ENCODE measurements at places on chromosomes 3 and 15.

DNA sequence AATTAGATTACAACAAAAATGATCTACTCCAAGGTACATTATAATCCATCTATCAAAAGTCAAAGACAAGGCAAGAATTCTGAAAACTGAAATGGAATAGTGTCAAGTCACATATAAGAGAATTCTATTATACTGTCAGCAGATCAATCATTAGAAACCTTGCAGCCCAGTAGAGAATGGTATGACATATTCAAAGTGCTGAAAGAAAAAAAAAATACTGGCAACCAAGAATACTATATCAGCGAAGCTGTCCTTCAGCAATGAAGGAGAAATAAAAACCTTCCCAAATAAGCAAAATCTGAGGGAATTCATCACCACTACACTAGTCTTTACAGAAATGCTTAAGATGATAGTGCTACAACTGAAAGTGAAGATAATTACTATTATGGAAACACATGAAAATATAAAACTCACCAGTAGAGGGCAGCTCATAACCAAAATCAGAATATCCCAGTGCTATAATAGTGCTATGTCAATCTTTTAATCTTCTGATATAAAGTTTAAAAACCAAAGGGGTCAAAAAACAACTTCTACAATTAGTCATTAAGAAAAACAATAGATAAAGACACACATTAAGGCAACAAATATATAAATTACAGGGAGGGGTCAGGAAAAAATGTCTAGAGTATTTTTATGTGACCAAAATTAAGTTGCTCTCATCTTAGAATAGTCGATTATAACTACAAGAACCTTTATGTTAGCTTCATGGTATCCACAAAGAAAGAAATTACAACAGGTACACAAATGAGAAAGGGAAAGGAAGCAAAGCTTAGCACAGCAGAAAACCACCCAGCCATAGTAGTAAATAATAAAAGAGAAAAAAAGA lies 190.7 kb upstream of the CNTN6 start:
- no peak for DNase-seq

- peak; percentile 32 for DNase-seq
These were observed 861.6 kb downstream of the ROBO1 start for GRCh38 chr3:78906245-78906644.

DNA sequence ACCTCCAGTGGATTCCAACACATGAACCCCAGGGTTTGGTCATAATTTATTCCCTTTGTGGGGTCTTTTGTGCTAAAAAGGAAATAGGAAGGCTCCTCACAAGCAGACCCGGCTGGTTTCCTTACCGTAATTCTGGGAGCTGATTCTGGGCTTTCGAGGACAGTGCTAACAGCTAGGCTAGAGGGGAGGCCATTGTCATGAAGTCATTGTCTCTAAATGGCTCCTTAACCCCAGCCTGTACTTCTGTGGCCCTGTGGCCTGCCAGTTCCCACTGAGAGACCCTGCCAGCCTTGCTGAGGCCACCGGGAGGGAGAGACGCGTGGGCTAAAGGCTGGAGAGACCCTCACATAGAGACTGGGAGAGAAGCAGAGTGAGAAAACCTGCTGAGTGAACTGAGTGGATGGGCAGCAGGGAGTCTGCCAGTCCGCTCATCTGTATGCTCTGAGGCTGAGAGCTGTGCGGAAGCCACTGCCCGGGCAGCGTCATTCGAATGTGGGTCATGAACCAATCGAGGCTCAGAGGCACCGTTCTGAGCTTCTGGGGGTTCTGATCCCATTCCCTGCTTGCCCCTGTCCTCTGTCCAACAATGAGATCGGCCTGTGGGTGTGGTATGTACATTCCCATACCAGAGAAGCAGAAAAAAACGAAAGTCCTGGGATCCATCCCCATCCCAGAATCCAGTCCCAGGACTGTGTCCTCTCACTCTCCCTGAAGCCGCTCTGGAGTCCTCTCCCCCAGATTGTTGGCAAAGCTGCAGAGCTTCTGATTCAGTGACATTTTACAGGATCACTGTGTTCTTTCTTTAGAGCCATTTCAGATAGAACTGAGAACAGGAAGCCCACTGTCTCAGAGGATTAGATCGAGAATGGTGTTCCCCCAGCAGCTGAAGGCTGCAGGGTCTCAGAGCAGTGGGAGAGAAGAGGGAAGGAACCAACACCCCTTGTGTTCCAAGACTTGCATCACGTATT lies 21.3 kb upstream of the DGKG start:
- DNase-seq = no peak

DNA sequence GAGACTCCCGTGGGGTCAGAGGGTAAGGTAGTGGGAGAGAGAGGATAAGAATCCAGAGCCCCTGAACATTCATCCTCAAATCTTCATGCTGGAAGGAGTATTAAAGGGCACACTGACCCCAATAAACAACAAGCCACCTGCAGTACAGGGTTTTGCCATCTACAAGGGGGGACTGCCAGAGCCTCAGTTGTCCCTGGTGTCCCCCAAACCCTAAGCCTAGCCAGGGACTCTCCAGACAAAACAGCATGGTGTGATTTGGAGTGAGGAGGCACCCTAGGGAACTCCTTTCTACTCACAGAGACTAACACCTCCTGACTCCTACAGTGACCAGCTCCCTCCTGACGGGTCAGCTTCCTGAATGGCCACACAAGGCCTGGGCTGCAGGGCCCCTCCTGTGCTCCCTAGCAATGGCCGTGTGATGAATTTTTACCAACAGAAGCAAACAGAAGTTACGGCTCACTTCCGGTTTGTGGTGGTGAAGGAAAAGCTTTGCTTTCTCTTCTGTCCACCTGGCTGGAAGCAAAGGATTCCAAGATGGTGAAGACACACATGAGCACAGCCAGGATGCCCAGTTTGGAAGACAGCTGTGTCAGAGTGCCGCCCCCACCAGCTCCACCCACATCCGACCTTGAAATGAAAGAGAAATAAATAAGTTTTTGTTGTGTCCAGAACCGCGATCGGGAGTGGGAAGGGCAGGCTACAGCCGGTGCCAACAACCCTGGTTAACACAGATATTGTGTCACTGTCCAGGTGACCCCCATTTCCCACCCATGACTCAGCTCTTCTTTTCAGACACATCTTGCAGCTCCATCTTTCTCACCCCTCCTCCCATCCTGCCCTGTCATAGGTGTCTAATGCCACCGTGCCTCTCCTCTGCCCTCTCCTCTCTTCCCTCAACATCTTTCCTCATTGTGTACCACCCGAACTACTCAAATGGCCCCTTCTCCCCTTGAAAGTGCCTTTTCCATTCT lies 69.6 kb upstream of the ATP13A3 start:
- no peak for DNase-seq

GRCh38 chr15:39393575-39394335 lies 187.1 kb upstream of the THBS1 start:
- no peak for DNase-seq

DNA sequence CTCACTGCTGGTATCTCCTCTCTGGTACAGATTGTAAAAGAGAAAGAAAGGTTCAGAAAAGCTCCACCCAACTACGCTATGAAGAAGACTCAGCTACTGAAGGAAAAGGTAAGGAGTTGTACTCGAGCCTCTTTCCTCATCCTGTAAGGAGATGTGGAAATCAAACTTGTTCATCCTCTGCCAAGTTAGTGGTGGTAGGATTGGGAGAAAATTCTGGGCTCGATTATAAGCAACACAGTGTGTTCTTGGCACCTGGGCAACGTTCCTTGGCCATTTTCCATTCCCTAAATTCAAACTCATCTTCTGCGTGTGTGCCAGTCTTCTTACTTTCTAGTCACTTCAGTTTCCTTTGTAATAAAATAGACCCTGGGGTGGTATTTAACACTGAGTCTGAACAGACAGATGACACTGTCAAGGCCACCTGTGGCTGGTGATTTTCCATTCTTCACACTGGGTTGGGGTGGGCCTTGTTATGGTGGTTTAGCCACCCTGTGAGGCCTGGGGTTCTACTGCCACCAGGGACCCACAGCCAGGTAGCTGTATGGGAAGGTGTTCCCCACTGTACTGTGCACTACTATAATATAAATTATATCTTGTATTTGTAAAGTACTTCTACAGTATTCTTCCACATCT lies 17.1 kb upstream of the ITPKA start:
- DNase-seq = no peak

DNA sequence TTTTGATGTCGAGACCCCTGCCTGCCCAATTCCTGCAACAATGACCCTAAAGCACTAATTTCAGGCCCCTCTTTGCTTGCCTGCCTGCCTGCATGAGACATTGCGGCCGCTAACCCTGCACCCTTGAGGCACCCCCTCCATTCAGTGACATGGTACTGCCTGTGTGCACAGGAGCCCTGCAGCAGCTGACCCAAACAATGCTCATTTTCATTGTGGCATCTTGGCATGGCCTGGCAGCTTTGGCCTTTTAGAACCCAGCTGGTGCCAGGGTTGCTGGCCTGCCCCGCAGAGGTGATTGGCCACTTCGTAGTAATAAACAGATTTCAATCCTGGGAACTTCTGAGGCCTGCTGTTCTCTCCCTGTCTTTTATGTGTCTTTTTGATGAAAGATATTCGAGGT lies 33.8 kb downstream of the SLCO3A1 start:
- DNase-seq = no peak

GRCh38 chr15:26893351-26894065 lies 26.6 kb downstream of the GABRA5 start:
- DNase-seq = no peak

- DNase-seq = no peak
These were observed 33.1 kb upstream of the SEC22A start for GRCh38 chr3:123168605-123169004.

DNA sequence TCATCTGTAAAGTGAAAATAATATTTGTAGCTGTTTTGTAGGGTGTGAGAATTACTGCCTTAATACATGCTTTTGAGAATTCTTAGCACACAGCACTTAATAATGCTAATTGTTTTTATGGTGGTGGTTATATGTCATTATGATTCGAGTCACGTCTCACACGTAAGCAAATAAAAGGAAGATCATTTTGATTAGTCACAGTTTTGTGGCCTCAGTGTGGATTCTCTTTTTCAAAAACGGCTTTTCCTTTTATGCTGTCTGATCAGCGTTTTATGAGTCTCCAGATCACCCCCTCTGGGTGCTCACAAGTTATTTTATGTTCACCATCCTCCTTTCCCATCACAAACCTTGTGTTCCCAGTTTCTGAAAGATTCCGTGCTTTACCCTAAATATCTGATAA lies 255.6 kb upstream of the CNTN4 start:
- DNase-seq = no peak

- no peak for DNase-seq
These were observed 26.5 kb upstream of the CP start for GRCh38 chr3:149247929-149248691.

Data from NCI-H2081 treated with DMSO at 0.1 percent for 48 hours (cell line).